ENCODE measurements at places on chromosomes 6 and 20.

DNA sequence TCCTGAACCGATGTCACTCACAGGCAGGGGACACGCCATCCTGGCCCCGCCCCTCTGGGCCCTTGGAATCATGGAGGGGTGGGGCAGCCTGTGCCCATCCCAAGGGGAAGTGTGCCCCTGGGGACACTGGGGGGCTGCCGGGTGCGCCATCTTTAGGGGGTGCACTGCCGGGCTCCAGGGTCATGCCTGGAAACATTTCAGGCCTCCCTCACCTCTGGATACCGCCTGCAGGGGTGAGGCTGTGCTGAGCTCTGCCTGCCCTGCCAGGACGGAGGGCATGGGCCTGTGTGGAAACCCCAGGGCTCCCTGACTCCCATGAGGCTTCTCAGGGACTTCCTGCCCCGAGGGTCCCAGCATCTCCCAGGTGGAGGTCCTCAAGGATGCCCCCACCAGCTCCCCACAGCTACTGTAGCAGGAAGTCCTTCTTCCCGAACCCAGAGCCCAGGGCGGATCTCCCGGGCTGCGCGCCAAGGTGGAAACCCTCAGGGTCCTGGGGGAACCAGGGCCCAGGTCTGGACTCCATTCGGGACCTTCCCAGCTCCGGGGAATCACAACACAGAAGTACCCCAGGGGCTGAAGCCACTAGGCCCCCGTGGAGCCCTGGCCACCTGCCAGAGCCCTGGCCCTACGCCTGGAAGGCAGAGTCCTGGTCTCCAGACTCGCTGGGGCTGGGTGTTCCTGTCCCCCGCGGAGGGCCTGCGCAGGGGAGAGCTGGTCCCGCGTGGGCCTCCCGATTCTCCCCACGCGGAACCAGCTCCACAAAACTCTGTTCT, 15.6 kb downstream of the CHRNA4 start:
- DNase-seq, result no peak

DNA sequence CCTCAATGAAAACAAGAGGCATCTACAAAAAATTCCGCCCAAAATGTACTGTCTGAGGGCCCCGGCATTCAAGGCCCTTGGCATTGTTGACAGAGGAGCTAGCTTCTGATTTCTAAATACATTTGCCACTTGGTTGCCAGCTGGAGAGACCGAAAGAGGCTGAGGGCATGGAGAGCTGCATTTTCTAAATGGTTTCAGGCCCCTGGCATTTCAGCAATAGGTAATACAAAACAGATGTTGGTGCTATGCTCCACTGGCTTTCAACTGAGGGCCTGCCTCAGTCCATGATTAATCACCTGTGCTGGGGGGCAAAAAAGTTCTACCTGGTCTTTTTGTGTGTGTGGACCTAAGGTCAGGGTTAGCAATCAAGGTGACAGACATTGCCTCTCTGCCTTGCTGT, 79.5 kb upstream of the ISM1 start:
- DNase-seq, result no peak

GRCh38 chr20:13262671-13263360, 41.7 kb downstream of the ISM1 start:
- no peak for DNase-seq

- no peak for DNase-seq
Measured at GRCh38 chr6:56772737-56773184, 130.1 kb upstream of the DST start.

DNA sequence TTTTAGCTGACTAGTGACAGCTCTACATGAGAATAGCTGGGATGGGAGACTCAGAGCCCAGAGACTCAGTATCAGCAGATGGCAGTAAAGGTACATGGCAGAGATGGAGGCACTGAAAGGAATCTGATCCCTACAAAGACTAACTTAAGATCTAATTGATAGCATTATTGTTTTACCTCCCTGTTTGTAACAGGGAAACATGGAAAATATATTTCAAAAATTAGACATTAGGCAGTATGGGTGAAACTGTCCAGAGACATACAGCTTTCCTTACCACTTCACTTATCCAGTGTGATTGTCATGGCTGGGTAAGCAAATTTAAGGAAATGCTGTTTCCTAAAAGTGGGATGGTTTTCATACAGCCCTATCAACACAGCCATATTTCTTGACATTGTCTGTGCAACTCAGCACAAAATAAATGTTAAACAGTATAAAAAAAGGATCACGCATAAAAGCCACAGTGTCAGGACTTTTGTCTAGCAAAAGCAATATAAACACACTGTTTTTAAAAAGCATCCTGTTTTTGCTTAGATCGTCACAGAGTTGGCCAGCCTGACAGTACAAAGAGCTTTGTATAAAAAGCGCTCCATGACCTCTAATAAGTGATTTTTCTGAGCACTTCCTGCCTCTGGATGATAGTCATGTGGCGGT, 376.9 kb downstream of the PHF3 start:
- no peak for DNase-seq

GRCh38 chr6:44498436-44498835, 110.9 kb downstream of the CDC5L start:
- DNase-seq, result no peak

DNA sequence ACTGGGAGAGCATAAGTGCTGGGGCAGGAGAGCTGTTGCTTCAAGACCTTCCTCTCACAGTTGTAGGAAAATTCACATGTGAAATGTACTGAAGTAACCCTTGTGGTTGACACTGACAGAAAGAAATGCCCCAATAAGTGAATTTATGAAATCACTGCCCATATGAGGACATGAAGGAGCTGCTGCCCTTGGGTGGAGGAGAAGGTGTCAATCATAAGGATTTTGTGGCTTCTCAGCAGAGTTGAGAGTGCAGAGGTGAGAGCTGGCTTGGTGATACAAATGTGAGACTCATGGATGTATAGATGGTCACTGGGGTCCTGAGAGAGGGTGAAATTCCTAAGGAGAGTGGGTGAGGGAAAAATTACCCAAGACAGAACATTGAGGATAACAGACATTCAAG, 33.9 kb upstream of the CMTR1 start:
- DNase-seq, result no peak

Measured in stimulated activated CD8-positive, alpha-beta memory T cell treated with anti-CD3 and anti-CD28 coated beads, Interleukin-4, amount 100 ng/mL, for 24 hours (primary cell).